Activated CD4-positive, alpha-beta T cell treated with anti-CD3 and anti-CD28 coated beads, Interleukin-2, amount 10 ng/mL, durations not matched to agents 24 days and 14 days (primary cell): ENCODE measurements at places on chromosomes 12 and 14.

- no peak for DNase-seq
Measured at GRCh38 chr12:75099210-75099609, 110.4 kb downstream of the KCNC2 start.

- no peak for DNase-seq
Measured at GRCh38 chr14:79510659-79511058, 700.6 kb downstream of the DIO2 start.

- no peak for DNase-seq
Measured at GRCh38 chr12:644818-645552, 18.3 kb downstream of the NINJ2 start.

GRCh38 chr14:101960225-101960624 is 4.1 kb upstream of the DYNC1H1 start:
- peak; percentile 80 for DNase-seq

- DNase-seq = no peak
Measured at GRCh38 chr14:75605916-75606315, 27.5 kb downstream of the FLVCR2 start.

DNA sequence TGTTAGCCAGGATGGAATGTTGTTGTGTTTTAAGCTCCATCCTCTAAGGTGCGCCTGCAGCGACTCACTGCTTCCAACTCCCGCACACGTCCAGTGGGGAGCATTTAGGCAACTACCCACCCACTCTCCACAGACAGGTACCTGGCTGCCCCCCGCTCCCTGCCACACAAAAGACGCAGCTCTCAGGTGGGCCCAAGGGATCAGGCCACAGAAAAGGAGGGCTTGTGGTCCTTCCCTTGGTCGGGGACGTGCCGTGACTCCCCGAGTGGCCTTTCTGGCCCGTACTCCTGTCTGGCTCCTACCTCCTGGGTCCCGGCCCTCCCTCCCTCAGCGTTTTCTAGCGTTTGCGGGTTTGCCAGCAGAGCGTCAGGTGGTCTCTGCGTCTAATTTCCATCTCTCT is 16.2 kb downstream of the TEDC1 start:
- DNase-seq = no peak

DNA sequence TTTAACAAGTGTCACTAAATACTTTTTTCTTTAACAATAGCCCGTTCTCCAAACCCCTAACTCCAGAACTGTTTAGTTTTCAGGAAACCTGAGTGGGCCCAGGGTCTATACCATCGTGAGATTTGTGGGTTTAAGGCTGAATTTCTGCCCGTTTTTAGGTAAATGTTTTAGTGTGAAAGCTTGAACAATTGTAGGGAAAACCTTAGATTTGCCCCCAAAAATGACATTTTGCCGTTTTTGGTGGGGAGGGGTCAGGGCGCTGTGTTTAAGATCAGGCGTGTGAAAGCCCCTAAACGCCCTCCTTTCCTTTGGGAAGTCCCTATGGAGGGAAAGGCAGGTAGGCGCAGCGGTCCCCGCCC is 320 bp upstream of the PRPF39 start:
- no peak for DNase-seq

DNA sequence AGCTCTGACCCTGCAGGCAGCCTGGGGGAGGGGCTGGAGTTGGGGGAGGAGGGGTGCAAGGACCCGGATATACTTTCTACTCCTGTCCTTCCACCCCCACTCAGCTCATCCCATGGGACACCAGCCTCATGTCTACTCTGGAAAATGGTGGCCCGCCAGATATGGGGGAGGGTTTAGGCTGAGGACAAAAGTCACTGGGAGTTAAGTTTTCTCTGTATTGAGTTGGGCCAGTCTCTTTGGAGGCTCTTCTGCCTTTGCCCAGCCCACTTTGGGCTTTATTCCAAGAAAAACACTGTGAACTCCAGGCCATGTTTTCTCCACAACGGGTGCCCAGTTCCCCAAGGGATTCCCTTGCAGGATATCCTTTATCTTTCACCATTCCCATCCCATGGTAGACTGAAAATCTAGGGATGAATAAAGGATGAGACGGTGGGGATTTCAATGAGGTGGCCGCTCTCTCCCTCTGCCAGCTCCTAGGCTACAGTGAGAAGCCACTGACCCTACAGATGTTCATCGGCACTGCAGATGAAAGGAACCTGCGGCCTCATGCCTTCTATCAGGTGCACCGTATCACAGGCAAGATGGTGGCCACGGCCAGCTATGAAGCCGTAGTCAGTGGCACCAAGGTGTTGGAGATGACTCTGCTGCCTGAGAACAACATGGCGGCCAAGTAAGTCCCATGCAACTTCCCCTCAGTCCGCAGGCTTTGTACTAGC is 4.9 kb downstream of the NFATC4 start:
- no peak for DNase-seq

- DNase-seq = no peak
Measured at GRCh38 chr14:91891721-91892220, 24.4 kb upstream of the TC2N start.

DNA sequence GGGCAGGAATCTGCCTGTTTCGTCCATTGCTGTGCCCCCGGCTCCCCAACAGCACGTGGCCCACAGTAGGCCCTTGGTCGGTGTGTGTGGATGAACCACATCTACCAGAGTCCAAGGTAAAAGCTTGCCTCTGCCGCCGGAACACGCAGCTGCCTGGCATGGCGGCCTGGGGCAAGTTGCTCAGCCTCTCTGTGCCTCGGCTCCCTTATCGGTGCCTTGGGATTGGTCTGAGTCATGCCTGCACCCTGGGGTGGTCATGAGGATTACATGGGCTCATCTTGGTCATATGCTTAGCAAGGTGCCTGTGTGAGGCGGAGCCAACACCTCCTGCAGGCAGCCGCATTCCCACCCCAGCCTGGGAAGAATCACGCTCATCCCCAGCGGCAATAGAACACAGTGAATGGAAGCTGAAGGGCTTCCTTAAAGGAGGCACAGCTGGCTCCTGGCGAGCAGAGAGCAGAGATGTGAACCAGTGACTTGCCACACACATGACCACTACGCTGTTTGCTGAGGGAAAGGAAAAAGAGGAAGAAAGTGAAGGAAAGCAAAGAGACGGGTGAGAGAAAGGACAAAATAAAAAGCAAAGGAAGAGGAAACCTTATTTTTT is 5.5 kb upstream of the SCARB1 start:
- DNase-seq = no peak

DNA sequence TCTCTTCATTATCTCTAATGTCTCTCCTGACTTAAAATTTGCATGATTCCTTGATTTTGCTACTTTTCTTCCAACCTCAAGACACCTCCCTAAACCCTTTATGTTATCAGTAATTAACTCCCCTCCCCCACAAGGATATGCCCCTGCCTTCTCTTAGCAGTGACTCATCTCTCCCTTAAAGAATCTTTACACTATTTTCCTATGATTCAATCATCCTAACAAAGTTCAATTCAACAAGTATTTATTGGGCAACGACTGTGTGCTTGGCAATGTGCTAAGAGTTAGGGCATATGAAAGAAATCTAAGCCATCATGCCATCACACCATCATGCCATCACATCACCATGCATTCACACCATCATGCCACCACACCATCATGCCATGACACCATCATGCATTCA is 80.1 kb downstream of the ANO2 start:
- DNase-seq = no peak

- no peak for DNase-seq
Measured at GRCh38 chr14:75044322-75044721, 6.9 kb downstream of the MLH3 start.

DNA sequence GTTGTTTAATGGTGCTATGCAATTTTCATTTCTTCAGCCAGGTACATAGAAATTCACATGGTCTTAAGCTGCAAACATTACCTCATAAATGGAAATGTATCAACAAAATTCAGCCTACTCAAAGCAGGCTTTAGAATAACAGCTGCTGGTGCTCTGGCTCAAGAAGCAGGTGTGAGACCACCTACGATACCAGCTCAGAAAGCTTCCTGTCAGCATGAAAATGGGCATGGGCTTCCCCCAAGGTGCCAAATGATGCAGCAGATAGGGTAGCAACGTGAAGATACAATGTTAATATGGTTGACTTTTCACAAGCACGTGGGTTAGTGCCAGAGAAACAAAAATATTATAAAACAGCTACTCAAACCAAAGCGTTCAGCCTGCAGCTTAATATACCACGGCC is 343.4 kb upstream of the PRICKLE1 start:
- no peak for DNase-seq

GRCh38 chr12:104026841-104027599 is 23.0 kb downstream of the GLT8D2 start:
- DNase-seq = no peak
